ENCODE measurements at places on chromosomes 5 and 9. TPM values are rescaled to one million over a fixed set of nuclear protein-coding genes. Genes with fewer than 3 reads are reported as not detected.

The GADD45G gene
- 6.2 TPM for total RNA-seq

The MAML1 gene
- total RNA-seq: 34.9 TPM

The OTP gene
- total RNA-seq: not detected

The ACOT12 gene
- total RNA-seq: not detected

The CTNND2 gene
- not detected for total RNA-seq

The PAXX gene
- 80.2 TPM for total RNA-seq

The ORM2 gene
- total RNA-seq: not detected

The PRR16 gene
- total RNA-seq: not detected

The IFNB1 gene
- not detected for total RNA-seq

The RFX3 gene
- total RNA-seq: 11.8 TPM

The CDKN2A gene
- 15.9 TPM for total RNA-seq

The NUTM2F gene
- not detected for total RNA-seq

The TOR4A gene
- total RNA-seq: 7.1 TPM

The SAXO1 gene
- not detected for total RNA-seq

- H3K4me3 ChIP-seq: no peak overlapping the region
- H3K4me1 ChIP-seq: peaks cover 2% of the 10 kb centered on the region
- H3K36me3 ChIP-seq: no peaks in the 10 kb centered on the region
- H3K27me3 ChIP-seq: peaks cover 46% of the 10 kb centered on the region
- no peak overlapping the region for H3K27ac ChIP-seq
Observed at GRCh38 chr5:44387921-44388320, 1.3 kb downstream of the FGF10 start.

DNA sequence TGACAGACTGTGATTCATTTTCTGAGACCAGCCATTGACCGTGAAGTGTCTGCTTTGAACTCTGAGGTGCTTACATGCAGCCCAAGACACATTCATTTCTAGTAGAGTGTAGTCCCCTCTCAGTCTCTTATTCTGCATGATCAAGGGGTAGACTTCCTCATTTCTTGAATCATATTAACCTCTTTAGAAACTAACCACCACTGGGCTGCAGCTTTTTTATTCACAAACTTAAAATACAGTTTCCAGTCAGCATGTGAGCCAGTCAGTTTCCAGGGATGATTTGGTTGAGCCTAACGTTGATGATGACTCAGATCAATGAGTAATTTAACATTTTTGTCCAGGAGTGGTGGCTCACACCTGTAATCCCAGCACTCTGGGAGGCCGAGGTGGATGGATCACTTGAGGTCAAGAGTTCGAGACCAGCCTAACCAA lies 59.2 kb downstream of the OTULIN start:
- no peaks in the 10 kb centered on the region for H3K27me3 ChIP-seq
- no peak for DNase-seq
- H3K4me1 ChIP-seq: peaks cover 16% of the 10 kb centered on the region
- H3K4me3 ChIP-seq: no peak overlapping the region

DNA sequence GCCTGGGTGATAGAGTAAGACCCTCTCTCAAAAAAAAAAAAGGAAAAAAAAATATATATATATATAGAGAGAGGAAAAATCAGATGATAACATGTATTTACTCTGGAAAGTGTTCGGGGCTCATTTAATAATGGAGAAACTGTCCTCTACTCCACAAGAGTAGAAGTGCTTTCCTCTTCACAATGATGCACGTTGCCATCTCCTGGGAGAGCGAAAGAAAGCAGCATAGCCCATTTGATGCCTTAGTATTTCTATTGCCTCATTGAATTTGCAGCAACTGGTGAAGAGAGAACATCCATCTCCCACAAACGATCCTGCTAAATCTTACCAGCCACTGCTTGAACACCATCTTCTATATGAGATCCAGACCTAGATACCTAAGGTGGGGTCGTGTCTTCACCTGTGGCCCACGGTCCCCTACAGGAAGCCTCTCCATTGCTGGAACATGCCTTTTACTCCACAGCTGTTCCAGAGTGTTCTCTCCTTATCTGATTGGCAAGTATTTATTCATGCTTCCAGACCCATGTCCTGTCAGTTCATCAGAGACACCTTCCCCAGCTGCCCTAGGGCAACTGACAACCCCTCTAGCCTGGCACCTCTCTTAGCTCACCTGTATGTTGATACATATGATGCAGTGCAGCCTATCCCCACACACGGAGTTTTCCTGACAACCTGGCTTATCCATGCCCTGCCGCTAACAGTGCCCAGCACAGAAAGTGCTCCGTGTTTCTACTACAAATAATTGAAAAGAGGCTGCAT lies 115.3 kb downstream of the MARCHF11 start:
- no peaks in the 10 kb centered on the region for H3K27me3 ChIP-seq
- no peak for DNase-seq
- H3K4me3 ChIP-seq: no peak overlapping the region
- no peaks in the 10 kb centered on the region for H3K36me3 ChIP-seq
- no peak overlapping the region for H3K27ac ChIP-seq

GRCh38 chr9:130120832-130121231 lies 51.4 kb upstream of the NCS1 start:
- DNase-seq: no peak
- H3K4me1 ChIP-seq: peaks cover 2% of the 10 kb centered on the region
- peaks cover 6% of the 10 kb centered on the region for H3K36me3 ChIP-seq
- H3K27ac ChIP-seq: no peak overlapping the region

DNA sequence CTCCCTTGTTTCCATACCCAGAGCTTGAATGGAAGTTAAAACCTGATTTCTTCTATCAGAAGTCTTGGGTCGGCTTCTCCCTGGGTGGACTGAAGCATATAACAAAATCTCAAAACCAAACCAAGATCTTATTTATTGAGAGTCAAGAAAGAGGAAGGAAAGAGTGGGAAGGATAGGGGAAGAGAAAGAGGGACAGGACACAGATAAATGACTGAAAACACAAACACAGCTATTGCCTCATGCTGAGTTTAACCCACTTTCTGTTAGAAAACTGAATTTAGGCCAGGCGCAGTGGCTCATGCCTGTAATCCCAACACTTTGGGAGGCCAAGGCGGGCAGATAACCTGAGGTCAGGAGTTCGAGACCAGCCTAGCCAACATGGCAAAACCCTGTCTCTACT lies 92.9 kb downstream of the PALM2AKAP2 start:
- H3K27ac ChIP-seq: no peak overlapping the region
- H3K36me3 ChIP-seq: no peaks in the 10 kb centered on the region
- no peak for DNase-seq
- peaks cover 30% of the 10 kb centered on the region for H3K27me3 ChIP-seq
- peaks cover 4% of the 10 kb centered on the region for H3K4me1 ChIP-seq

GRCh38 chr5:100772006-100772405 lies 131.1 kb downstream of the ST8SIA4 start:
- peaks cover 3% of the 10 kb centered on the region for H3K4me1 ChIP-seq
- no peak overlapping the region for H3K4me3 ChIP-seq
- no peak overlapping the region for H3K27ac ChIP-seq
- H3K27me3 ChIP-seq: peaks cover 3% of the 10 kb centered on the region
- no peak for DNase-seq
- H3K36me3 ChIP-seq: no peaks in the 10 kb centered on the region

DNA sequence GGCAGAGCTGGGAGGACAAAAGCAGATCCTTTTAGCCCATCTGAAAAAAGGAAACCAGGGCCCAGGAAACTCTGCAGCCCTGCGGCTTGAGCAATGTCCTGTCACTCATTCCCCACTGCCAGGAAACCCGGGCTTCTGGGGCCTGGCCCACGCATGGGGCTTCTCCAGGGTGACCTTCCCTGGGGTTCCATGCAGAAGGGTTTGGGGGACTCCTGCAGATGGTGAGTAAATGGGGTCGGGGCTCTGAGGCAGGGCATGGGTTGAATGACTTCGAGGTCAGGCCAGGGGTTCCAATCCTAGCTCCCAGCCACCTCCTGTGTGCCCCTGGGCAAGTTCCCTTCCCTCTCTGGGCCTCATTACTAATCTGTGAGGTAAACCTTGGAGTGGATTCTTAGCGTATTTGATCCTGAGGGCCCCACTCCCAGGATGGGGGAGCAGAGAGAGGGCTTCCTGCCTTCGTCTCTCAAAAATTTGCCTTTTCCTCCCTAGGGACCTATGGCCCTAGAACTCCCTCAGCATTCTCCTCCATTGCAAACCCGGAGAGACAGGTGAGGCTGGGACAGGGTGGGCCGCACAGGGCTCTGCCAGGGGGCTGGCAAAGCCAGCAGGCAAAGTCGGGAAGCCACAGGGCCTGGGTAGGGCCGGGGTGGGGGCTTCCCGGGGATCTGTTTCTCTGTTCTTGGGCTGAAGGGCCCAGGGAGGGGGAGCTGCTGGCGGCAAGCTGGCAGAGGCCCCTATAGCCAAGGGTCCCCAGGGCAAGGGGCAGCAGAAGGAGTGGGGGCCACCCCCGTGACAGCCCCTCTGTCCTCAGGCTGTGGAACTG lies 25.8 kb downstream of the ADGRD2 start:
- no peaks in the 10 kb centered on the region for H3K36me3 ChIP-seq
- H3K4me3 ChIP-seq: no peak overlapping the region
- DNase-seq: no peak
- H3K27me3 ChIP-seq: peaks cover 14% of the 10 kb centered on the region
- H3K27ac ChIP-seq: no peak overlapping the region

- no peak overlapping the region for H3K27ac ChIP-seq
- DNase-seq: no peak
- no peaks in the 10 kb centered on the region for H3K4me1 ChIP-seq
- H3K27me3 ChIP-seq: no peaks in the 10 kb centered on the region
- H3K36me3 ChIP-seq: no peaks in the 10 kb centered on the region
- no peak overlapping the region for H3K4me3 ChIP-seq
Observed at GRCh38 chr5:84275609-84276008, 109.1 kb downstream of the EDIL3 start.

GRCh38 chr5:8413975-8414374 lies 545.0 kb downstream of the MTRR start:
- no peak overlapping the region for H3K27ac ChIP-seq
- no peak for DNase-seq
- no peak overlapping the region for H3K4me3 ChIP-seq

GRCh38 chr5:149063017-149063687 lies at the start of gene SH3TC2:
SH3TC2 (minus strand) TSS chr5:149063062; CDS start chr5:149063022, 40 bp downstream.
- no peak within 1 kb of the TSS for H3K27ac ChIP-seq
- no peaks in the 10 kb centered on the region for H3K4me1 ChIP-seq
- DNase-seq: no peak
- no peaks in the 10 kb centered on the region for H3K36me3 ChIP-seq
- no peak within 1 kb of the TSS for H3K4me3 ChIP-seq
- H3K27me3 ChIP-seq: peaks cover 6% of the 10 kb centered on the region

- H3K4me3 ChIP-seq: no peak overlapping the region
- DNase-seq: no peak
- H3K27ac ChIP-seq: no peak overlapping the region
- no peaks in the 10 kb centered on the region for H3K36me3 ChIP-seq
- H3K4me1 ChIP-seq: peaks cover 3% of the 10 kb centered on the region
- no peaks in the 10 kb centered on the region for H3K27me3 ChIP-seq
Observed at GRCh38 chr5:54234304-54234933, 76.0 kb downstream of the ARL15 start.

GRCh38 chr9:4550777-4551484 lies 60.7 kb downstream of the SLC1A1 start:
- no peaks in the 10 kb centered on the region for H3K36me3 ChIP-seq
- H3K4me3 ChIP-seq: no peak overlapping the region
- no peaks in the 10 kb centered on the region for H3K27me3 ChIP-seq
- H3K27ac ChIP-seq: no peak overlapping the region
- peaks cover 28% of the 10 kb centered on the region for H3K4me1 ChIP-seq
- no peak for DNase-seq
